ENCODE measurements at places on chromosomes 2 and 18.

DNA sequence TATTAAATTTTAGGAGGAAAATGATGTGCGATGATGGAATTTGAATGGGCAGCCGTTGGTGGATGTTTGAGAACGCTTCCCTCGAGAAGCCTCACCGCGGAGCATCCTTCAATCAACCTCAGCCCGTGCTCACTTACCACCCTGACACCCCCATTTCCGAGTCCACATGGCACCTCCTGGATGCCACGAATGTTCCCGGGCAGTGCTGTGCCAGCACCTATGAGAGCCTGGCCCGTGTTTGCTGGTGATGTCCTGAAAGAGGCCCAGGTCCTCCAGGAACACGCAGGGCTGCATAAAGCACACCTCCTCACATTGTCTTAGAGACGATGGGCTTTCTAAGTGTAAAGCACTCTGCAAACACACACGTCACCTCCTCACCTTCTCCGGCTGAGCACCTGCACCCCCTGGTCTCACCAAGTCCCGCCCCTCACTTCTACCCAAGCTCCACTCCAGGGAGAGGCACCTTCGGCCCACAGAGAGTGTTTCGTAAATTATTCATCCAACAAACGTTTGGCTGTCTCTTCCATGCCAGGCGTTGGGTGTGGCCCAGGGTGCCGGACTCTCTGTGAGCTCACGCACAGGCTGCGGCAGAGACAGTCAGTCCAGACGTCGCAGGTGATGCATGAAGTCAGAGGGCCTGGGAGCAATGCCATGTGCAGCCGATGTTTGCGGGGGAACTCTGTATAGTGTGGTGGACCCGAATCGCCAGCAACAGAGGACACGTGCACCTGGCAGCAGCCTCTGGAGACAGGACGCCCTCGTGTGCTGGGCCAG is 150.0 kb downstream of the TPO start:
- no peak for DNase-seq

DNA sequence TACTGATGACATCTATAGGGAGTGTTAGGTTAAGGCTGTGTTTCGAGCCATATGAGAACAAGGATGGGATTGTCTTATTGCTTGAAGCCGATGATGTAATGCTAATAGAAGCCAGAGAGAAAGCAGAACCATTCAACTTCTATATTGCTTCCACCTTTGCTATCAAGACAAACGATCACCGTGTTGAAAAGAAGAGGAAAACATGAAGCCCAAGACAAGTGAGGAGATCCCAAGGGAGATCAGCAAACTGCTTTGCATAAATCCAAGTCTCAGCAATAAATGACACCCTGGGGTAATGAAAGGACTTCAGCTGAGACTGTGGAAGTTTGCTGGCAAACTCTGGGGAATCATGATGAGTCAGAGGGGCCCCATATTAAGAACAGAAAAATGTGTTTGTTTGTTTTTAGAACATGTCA is 206.2 kb downstream of the NCKAP5 start:
- DNase-seq: no peak

- no peak for DNase-seq
These were observed 69.2 kb upstream of the HNRNPA3 start for GRCh38 chr2:177143444-177143843.

DNA sequence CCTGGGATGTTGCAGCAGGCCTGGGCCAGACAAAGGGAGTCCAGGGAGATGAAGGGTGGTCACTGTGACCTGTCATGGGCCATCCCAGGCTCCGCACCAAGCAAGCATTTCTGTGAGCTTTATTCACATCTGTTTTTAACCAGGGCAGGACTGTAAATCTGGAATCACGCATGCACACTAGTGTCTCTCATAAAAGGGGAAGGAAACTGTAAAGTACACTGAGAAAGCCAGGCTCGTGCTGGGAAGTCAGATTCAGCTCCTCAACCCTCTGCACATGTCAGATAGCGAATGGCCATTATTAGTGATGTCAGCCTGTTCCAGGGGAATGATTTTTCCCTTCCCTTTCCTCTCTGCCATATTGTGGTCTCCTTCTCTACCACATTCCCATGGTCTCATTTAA is 818.6 kb upstream of the RAB6C start:
- DNase-seq: no peak

GRCh38 chr2:70643715-70644114 is 90.1 kb upstream of the TGFA start:
- DNase-seq: no peak

DNA sequence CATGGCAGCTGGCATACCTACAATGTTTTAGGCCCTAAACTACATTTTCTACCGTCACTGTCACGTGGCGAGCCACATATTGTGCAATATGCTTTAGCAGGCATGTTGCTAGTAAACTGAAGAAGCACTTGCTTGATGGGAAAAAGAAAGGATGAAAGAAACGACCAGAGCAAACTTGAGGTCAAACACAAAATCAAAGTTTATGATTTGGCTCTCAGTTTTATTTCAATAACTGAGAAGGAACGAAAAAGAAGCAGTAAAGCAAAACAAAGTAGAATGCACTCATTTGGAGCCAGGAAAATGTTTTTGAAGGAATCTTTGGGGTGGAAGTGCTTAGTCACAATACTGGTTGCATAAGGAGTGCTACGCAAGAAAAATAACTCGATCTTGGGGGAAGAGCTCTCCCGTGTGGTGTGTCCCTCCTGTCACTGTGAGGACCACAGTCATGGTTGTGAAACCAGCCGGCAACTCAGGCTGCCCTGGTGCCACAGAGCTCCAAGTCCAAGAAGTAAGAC is 349.8 kb downstream of the RBM43 start:
- DNase-seq: no peak

- no peak for DNase-seq
These were observed 434.9 kb downstream of the MBD2 start for GRCh38 chr18:53789376-53790247.

DNA sequence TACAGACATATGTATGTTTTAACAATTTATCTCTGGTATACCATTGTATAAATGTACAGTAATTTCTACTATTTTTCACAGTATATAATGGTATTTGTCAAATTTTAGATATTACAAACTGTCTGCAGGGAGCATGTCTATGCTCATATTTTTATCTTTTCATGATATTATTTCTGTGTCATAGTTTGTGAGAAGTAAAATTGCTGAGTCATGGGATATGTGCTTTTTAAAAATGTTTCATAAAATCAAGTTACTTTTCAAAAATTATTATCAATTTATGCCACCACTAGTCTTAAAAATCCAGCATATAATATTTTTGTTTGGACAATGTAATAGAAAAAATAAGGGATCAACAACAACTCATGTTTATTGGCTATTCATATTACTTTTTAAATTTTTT is 9.1 kb upstream of the ZNF804A start:
- DNase-seq: no peak

GRCh38 chr2:112048887-112049286 is 6.2 kb upstream of the TMEM87B start:
- DNase-seq: no peak

DNA sequence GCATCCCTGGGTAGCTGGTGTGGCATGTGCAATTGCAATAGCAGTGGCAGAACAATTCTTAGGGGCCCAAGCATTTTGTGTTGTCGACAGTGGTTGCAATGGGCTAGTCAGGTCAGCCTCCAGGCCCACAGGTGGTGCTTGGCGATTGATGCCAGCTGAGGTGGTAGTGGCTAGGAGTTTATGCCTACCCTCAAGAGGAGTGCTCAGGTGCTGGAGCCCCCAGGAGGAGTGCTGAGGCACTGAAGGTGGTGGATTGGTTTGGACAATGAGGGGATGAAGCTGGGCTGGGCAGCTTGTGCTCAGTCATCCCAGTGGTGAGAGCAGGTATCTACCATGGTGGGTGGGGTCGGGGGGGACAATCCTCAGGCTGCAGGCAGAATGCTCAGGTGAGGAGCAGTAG is 877.9 kb upstream of the TMEFF2 start:
- DNase-seq: no peak

- DNase-seq: no peak
These were observed 35.5 kb downstream of the LDLRAD4 start for GRCh38 chr18:13253786-13254688.

- no peak for DNase-seq
These were observed 4.3 kb downstream of the APCDD1 start for GRCh38 chr18:10458691-10459090.

GRCh38 chr2:132437852-132438669 is 21.5 kb downstream of the GPR39 start:
- DNase-seq: no peak

- DNase-seq: no peak
These were observed 75.5 kb upstream of the STON1 start for GRCh38 chr2:48454504-48454903.

DNA sequence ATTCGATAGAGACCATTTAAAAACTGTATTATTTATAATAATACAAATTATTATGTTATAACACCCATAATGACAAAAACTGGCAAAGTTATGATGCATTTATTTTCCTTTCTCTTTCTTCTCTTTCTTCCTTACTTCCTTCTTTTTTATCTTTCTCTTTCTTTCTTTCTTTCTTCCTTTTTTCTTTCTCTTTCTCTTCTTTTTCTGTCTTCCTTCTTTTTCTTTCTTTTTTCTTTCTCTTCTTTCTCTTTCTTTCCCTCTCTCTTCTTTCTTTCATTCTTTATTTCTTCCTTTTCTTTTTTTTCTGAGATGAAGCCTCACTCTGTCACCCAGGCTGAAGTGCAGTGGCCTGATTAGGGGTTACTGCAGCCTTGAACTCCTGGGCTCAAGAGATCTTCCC is 27.5 kb upstream of the ZNF516 start:
- no peak for DNase-seq

- no peak for DNase-seq
These were observed 24.7 kb upstream of the KCNG2 start for GRCh38 chr18:79772865-79773696.

- no peak for DNase-seq
These were observed 153.8 kb upstream of the ACAA2 start for GRCh38 chr18:49967171-49967570.

GRCh38 chr2:234453216-234453615 is 43.7 kb downstream of the ARL4C start:
- DNase-seq: no peak

- DNase-seq: no peak
These were observed 200.6 kb downstream of the TCF4 start for GRCh38 chr18:55387139-55387984.

DNA sequence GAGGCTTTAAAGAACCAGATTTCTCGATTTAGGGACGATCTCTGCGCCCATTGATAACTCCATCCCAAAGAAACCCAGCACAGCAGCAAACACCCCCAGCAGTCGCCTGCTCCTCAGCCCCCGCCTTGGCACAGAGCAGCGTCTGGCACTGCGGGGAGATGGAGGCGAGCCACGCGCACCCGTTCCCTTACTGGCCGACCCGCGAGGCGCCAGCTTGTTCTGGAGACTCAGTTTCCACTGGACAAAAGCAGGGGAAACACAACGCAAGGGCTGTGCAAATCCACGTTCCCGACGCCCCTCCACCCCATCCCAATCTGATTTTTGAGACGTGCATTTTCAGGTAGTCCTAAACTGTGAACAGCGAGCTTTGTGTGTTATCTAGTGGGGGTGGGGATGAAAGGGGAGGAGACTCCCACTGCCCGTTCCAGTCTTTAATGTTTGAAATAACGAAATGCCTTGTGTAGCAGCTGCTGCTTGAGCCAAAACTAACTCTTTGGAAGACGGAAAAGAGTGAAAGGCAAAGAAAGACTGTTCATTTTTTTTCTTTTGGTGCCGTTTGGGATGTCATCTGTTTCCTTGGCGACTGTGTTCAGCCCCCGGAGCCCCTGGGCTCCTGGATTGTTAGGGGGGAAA is 143.2 kb downstream of the MEIS1 start:
- no peak for DNase-seq

DNA sequence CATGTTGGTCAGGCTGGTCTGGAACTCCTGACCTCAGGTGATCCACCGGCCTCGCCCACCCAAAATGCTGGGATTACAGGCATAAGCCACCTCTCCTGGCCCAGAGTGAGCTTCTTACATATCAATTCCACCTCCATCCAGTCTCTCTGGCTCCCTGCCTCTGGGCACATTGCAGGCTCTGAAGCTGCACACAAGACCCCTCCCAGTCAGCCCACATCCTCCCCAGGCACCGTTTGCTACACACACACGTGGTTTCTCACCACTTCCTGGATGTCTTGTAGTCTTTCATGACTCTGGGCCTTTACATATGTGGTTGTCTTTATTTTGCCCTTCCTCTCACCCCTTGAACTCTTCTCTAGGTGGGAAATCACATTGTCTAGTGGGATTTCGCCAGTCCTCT is 64.0 kb upstream of the CABLES1 start:
- DNase-seq: no peak

Data from GOT3 (cell line).